A549 treated with ZK216348 at 1 μM for 4 hours (cell line): ENCODE measurements at places on chromosomes 4 and X. TPM values are rescaled to one million over a fixed set of nuclear protein-coding genes. Genes with fewer than 3 reads are reported as not detected.

Gene TCEAL1
- 29.9 to 53.9 TPM (median 36.2 TPM) in 5 replicates for total RNA-seq

Gene F11
- total RNA-seq = not detected in 5 replicates

Gene TAF7L
- total RNA-seq = 0.11 TPM in 2 of 5 replicates, not detected in the others

Gene CSAG3
- total RNA-seq = not detected in 5 replicates

Gene SPANXN4
- not detected in 5 replicates for total RNA-seq

Gene LRIT3
- total RNA-seq = 0.06 to 0.13 TPM in 2 of 5 replicates, not detected in the others

Gene LPAR4
- total RNA-seq = not detected in 5 replicates

Gene GSPT2
- 7.2 to 10.5 TPM (median 9.2 TPM) in 5 replicates for total RNA-seq

Gene DGAT2L6
- not detected in 5 replicates for total RNA-seq

Gene CDX4
- total RNA-seq = not detected in 5 replicates

Gene CCKAR
- not detected in 5 replicates for total RNA-seq

Gene MAGEB2
- not detected in 5 replicates for total RNA-seq

Gene CPZ
- 0.12 to 0.28 TPM (median 0.15 TPM) in 5 replicates for total RNA-seq

Gene COL4A6
- total RNA-seq = 13.2 to 17.1 TPM (median 15.8 TPM) in 5 replicates

Gene DCX
- not detected in 5 replicates for total RNA-seq

Gene GAGE12E
- total RNA-seq = not detected in 5 replicates
